ENCODE measurements at places on chromosomes 1 and 21.
A peak's percentile ranks its signal among the peaks of the same experiment; 100 is the strongest.

- DNase-seq = no peak
Observed at GRCh38 chr1:239682960-239683359, 296.6 kb downstream of the CHRM3 start.

DNA sequence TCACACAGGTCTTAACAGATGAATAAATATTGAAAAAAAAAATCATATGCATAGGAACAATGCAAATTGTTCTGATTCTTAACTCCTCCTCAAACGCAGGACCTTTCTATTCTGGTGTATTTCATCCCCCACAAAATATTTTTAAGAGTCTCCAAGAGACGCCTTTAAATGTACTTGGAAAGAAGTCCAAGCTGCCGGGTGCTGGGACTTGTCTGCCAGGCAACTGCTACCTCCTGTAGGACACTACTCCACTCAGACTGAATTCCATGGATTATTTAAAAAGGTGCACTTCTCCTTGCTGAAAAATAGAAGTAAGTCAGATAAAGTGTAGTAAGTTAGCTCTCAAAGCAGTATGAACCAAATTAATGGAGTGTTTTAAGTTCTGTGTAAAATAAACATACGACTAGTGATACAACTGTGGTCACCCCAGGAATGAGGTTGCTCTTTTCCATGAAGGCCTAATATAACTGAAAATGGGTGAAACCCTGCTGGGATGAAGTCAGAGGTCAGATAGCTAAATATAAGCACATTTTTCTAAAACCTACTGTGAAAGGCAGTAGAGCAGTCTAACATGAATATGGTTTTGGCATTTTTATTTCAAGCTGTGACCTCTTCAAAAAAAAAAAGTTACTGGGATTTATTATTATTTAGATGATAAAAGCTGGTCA is 189.2 kb upstream of the PBX1 start:
- no peak for DNase-seq

GRCh38 chr1:170377440-170377839 is 154.5 kb upstream of the GORAB start:
- no peak for DNase-seq

GRCh38 chr1:147608596-147608995 is 61.7 kb downstream of the ACP6 start:
- no peak for DNase-seq

- no peak for DNase-seq
Observed at GRCh38 chr1:170776777-170777176, 112.8 kb downstream of the PRRX1 start.

DNA sequence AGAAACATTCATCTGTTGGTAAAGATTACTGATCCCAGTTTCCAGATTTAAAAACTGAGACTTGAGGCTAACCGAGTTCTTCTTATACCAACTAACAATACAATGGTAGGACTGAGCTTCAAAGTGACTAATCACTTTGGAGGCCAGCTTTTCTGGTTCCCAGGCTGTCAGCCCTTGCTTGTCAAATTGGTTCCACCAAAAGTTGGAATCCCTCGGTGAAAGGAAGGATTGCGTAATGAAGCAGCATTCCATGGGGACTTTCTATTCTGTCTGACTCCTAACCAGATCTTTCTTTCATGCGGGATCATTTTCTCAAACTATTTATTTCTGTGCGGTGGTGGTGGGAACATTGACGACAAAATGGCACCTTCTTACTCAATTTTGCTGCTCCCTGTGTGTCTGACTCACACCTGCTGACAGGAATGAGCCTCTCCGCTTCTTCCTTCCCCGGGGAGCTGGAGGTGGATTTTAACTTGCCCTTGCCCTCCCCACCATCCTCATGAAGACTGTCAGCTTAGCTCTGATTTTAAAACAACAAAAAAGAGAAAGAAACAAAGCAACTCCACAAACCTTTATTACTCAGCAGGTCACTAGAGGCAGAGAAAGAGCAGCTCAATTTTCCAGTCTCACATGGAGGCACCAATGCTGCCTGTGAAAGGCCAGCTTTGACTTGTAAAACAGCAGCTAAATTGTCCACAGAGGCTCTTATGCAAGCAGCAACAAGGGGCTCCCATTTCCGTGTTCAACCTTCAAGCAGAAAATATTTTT is 32.9 kb upstream of the RASAL2 start:
- no peak for DNase-seq

DNA sequence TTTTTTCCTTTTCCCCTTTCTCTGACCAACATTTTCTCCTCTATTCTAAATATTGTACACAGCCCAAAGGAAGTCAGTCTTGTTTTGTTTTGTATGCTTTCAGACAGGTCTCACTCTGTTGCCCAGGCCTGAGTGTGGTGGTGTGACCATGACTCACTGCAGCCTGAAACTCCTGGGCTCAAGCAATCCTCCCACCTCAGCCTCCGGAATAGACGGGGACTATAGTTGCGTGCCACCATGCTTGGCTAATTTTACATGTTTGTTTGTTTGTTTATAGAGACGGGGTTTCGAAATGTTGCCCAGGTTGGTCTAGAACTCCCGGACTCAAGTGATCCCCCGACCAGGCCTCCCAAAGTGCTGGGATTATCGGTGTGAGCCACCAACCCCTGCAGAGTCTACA is 72.8 kb downstream of the NRIP1 start:
- DNase-seq = no peak

- no peak for DNase-seq
Observed at GRCh38 chr21:37821092-37821491, 95.2 kb downstream of the KCNJ6 start.

DNA sequence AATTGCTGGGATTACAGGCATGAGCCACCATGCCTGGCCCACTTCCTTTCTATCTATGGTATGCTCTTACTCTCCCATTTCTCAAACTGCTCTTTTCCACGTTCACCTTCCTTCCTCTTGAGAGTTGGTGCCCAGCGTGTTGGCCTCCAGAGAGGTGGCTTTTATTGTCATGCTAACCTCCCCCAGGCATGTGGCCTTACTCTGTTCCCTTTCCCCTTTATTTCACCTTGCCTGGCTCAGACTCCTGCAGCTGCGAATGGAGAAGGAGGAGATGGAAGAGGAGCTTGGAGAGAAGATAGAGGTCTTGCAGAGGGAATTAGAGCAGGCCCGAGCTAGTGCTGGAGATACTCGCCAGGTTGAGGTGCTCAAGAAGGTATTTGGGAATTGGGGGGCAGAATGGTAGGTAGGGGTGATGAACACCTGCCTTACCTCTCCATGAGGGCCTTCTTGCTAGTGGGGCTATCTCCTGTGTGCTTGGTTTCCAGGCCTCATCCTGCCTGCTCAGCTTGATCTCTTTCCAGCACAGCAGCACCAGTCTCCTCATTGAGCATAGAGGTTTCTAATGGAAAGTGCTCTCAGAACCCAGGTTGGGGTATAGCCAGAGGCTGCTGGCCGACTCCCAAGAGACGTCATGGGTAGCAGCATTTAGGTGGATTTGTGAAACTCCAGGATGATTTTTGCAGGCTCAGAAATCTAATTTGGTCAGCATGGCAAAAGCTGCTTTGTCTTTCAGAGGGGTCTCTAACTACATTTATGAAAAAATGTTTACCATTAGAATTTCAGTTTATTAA is 13.2 kb upstream of the TUFT1 start:
- DNase-seq = no peak

GRCh38 chr21:33268737-33269441 is 2.7 kb downstream of the IL10RB start:
- DNase-seq = peak; percentile 34

DNA sequence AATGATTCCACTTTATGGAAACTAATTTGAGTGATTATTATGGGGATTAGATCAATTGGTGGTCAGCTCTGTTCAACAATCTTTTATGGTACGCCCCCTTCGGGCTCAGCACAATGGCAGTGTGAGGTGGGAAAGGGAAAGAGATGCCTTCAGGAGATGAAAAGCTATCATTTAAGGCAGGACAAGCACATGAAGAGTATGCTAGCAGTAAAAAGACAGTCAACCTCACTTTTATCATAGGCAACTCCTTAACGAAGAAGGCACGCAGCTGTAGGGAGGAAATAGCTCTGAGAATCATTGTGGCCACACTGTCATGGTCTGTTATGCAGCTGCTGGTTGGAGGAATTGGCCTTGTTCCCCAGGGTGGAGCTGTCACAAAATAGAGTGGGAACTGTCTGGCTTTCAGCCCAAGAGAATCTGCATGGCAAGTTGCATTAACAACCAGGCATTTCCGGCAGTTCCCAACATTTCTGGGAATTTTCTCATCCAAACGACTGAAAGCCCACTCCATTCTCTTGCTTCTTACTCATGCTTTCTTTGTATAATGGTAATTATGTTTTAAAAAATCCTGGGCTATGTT is 54.4 kb upstream of the BCL10 start:
- no peak for DNase-seq

DNA sequence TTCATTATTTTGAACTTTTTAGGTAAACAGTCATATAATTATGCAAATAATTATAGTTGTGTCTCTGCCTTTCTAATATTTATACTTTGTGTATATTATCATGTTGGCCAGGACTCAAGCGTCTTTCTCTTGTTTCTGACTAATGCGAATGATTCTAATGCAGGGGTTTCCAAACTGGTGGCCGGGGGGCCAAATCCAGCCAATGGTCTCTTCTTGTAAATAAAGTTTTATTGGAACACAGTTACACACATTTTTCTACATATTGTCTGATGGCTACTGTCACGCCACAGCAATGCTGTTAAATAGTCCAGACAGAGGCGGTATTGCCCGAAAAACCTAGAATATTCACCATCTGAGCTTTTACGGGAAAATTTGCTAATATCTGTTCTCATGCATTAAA is 8.9 kb upstream of the POFUT2 start:
- DNase-seq = no peak

DNA sequence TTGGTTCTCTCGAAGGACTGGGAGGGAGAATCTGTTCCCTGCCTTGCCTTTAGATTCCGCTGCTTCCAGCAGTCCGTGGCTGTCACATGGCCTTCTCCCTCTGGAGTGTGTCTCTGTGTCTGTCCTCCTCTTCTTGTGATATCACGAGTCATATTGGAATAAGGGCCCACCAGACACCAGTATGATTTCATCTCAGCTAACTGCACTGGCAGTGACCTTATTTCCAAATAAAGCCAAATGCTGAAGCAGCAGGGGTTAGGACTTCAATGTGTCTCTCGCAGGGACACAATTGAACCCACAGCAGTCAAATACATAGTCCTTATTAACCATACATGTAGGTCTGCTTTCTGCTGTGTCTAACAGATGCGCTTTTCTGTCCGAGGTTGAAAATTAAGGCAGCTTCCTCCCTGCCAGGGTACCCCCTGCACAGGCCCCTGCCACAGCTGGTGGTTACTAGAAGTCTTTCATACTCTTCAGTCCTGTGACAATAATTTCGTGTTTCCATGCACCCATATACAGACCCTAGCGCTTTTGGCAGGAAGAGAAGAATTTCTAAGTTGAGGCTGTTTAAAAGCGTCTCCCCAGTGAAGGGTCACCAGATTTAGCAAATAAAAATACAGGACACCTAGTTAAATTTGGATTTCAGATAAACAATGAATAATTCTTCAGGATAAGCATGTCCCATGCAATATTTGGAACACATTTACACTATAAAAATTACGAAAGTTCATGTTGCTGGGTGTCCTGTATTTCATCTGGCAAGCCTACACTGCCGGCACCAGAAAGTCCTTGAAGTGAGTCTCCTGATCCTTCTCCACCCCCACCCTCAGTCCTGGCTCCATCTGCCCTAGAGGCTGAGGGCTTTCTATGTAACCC is 182.1 kb downstream of the ETS2 start:
- no peak for DNase-seq

- DNase-seq = no peak
Observed at GRCh38 chr1:157035121-157035520, 10.4 kb downstream of the ARHGEF11 start.

DNA sequence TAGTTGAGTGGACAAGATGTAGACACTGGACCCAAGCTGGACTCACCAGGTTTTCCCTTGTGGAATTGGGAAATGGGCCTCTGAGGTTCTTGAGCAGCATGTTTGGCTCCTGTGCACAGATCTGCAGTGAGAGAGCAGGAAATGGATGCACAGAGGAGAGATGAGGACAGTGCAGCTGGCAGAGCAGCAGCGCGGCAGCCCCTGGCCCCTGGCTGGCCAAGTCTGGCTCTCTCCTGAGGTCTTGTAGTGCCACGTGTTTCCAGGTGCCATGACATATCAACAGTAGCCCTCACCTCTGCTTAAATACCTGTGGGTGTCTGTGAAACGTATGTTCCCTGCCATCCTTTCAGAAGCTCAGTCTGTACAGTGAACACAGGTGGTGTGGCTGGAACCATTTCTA is 19.2 kb upstream of the BCL10 start:
- DNase-seq = no peak

DNA sequence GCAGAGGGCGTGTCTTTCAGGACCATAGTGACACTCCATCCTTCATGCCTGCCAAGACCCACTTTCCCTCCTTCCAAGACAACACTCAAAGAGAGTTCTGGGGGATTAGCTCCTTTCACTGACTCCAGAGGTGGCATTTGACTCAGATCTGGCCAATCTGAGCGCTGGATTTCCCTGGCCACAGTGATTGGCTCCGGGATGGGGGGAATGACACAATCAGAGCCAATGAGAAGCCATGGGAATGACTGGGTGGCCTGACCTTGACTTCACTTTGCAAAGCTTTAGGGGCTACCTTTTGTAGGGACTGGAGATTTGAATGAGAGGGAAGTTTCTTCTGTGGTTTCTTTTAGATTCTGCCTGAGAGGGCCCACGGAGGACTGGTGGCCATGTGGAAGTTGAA is 26.9 kb upstream of the WNT4 start:
- no peak for DNase-seq

DNA sequence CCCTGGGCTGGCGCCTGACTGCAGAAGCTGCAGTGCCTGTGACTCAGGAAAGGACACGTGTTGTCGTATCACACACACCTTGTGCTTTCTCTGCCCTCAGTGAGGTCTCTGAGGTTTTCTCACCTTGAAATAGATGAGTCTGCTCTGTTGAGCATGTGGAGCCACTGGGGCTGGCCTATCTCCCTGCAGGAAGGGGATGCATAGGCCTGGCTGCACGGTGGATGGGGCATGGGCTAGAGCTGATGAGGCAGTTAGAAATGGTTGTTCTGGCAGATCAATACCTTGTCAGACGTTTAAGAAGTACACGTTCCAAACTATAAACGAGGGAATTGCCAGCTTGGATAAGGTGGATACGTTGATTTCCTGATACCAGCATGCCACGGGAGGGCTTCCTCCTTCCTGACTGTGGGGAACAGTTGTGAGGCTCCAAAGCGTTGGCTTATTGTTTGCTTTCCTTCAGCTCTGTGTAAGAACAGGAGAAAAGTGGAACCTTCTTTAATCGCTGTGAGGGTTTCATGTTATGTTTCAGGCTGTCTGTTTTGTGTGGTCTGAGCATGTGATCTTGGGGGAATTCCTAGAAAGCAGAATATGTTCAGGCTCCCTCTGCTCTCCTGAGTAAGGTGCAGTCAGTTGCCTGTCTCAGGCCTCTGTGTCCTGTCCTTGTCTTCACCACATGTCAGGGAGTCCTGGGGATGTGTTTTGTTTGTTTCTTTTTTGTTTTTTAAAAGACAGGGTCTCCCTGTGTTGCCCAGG is 44.8 kb downstream of the PCNT start:
- DNase-seq = peak; percentile 5

- no peak for DNase-seq
Observed at GRCh38 chr1:239337799-239338430, 48.5 kb upstream of the CHRM3 start.

All from CD4-positive, alpha-beta T cell (primary cell).